ENCODE measurements at places on chromosomes 7 and 10.

DNA sequence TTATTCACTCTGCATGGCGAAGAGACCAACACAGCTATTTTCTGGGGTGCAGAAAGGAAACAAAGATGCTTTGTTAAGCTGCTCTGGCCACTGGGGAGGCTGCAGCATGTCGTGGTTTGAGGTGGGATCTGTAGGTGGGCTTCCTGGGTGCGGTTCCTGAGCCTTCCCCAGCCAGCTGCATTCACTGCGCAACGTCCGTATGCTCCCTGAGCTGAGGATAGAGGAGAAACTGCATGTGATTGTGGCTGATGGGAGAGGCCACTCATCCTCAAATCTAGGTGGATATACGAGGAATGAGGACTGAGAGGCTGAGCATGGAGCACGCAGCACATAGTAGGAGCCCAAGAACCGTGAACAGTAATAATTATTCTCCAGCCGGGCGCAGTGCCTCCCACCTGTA lies 9.9 kb upstream of the DNAAF5 start:
- DNase-seq: peak; percentile 5

- no peak for DNase-seq
These were observed 122.3 kb downstream of the SGMS1 start for GRCh38 chr10:50501478-50501877.

DNA sequence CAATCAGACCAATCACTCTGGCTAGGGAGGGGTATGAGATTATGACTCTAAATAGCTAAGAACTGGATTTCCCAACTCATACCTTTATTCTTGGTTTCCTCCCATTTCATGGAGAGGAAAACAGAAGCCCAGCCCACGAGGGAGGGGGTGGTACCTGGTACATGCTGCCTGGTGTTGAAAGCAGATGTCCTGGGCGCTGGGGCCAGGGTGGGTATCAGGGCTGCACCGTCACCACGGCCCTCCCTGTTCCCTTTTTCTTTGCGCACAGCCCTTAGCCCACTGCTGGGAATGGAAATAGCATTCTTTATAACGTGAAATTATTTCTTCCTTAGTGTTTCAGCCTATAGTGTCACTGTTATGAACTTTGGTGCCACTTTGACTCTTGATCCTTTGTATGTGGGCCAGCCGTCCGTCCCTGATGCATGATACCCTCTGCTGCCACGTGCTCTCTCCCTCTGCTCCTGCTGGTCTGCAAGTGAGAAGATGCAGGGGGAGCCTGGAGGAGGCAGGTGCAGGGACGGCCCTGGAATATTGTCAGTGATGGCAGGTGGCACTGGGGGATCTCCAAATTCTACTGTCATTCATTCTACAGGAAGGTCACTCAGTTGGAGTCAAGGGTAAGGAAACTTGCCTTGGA lies 158.5 kb downstream of the CDH23 start:
- DNase-seq: no peak

DNA sequence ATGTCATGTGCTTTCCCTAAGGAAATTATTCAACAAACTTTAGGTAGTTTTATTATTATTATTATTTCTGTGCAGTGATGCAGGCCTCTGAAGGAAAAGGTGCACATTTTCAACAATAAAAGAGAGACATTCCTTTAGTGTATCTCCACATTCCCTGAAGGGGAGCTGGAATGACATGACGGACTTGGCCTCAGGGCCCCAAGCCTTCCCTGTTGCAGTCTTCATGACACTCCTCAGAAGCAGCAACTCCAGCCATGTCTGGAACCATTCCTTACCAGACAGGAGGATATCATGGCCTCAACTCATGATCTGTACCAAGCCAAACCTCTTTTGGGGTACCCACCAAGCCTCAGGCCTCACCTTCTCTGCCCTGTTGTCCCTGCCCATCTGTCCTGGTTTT lies 35.2 kb upstream of the CCSER2 start:
- DNase-seq: no peak

DNA sequence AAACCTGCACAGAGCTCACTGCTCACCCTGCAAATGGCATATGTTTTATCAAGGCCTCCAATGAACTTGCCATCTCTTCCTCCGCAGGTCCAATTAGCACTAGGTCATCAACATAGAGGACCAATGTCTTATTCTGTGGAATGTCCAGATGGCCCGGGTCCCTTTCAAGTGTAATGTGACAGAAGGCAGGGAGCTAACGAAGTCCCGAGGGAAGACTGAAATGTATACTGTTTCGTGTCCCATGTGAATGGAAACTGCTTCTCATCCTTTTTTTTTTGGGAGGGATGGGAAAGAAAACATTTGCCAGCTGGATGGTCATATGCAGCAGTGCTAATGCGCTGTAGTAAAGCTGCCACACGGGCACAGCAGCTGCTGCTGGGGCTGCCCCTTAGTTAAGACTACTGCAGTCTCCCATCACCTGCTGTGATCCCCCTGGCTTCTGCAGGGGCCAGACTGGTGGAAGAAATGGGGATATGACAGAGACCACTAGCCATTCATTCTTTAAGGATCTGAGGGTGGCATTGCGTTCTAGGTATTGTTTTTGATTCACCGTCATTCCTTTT lies 61.7 kb upstream of the CCNY start:
- no peak for DNase-seq

DNA sequence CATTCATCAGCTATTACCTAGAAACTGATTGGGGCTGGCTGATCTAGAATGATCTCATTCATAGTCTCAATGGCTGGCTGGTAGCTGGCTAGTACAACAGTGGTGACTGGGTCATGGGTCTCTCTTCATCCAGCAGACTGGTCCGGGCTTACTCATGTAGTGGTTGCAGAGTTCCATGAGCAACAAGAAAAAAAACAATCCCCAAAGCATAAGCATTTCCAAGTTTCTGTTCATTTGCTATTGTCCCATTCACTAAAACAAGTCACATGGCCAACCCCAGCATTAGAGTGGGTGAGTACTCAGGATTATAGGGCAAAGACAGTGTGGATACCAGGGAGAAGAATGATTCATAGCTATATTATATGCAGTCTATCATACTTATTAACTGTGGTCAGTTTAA lies 85.2 kb upstream of the SEMA3C start:
- DNase-seq: peak; percentile 66

- no peak for DNase-seq
These were observed 5.9 kb upstream of the ADAP1 start for GRCh38 chr7:960269-960871.

GRCh38 chr7:98807068-98808048 lies 62.5 kb downstream of the TMEM130 start:
- no peak for DNase-seq

DNA sequence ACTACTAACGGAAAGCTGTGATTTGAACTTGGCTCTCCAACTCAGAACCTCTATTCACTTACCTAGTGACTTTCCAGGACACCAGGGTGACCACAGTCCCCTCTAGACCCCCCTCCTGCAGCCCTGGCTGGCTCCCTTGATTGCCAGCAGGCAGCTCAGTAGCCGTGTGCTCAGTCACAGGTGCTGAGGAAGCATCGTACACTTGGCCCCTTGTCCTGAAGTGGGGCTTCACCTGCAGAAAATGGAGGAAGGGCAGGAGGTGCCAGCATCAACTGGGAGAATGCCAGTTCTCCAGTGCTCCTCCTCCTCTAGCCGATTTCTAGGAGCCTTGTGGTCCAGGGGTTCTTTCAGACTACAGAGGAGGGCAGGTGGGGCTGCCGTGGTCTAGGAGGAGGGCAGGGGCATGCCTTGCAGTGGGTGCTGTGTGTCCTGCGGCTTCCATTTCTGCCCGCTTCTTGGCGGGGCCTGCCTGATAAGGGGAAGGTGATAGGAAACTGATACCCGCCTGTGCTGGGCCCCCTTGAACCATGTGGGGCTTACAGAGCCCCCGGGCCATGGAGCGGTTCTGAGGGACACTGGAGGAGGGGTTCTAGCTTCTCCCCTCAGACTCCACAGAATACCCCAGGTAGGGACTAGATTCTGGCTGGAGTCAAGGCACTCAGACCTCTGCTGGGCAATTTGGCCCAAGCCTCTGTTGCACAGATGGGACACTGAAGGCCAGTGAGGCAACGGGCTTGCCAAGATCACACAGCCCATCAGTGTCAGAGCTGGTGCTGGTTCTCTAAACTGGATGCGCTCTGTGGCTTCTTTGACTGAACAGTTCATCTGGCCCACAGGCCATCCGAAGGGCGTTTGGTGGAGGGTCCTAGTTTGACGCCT lies 14.0 kb downstream of the FAM241B start:
- no peak for DNase-seq
